Stimulated activated CD4-positive, alpha-beta T cell treated with anti-CD3 and anti-CD28 coated beads, TNF-alpha, amount 100 ng/mL, for 24 hours (primary cell): ENCODE measurements at places on chromosomes 3 and 15.

GRCh38 chr15:50747523-50747922 is 18.0 kb downstream of the SPPL2A start:
- DNase-seq = no peak

DNA sequence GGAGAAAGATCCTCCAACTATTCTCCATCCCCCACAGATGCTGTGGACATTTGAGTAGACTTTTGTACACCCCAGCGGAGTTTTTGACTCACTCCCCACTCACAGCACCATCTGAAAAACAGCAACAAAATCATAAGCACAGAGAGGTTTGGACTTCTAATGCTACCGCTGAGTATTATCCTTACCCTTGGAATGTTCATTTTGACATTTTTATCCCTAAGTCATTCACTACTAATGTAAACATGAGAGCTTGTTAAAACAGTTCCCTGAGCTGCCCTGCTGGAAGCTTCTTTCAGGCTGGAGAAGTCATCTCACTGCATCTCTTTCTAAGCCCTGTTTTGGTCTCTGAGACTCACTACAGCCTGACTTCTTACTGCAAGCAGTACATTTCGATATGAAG is 1045.9 kb downstream of the MCTP2 start:
- no peak for DNase-seq

DNA sequence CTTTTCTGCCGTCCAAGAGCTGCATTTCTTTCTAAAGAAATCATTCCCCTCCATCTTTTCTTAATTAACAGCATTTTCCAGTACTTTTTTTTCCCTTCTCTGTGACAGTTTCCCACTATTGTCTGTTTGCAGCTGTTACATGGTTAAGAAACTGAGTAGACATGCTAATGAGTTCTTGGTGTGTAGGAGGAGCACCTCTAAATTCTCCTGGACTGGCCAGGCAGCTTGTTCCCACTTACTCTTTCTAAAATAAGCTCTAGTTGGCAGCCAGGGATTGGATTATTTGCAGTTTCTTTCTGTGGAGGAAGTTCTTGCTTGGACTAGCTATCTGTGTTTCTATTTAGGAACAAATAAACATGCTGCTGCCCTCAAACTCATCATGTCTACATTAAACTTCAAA is 235.1 kb upstream of the GAP43 start:
- DNase-seq = no peak

GRCh38 chr15:40982855-40983254 is 29.6 kb downstream of the CHAC1 start:
- no peak for DNase-seq

GRCh38 chr3:101509811-101510210 is 3.2 kb downstream of the SENP7 start:
- no peak for DNase-seq
